Astrocyte (in vitro differentiated cells and primary cell): ENCODE measurements at places on chromosomes 1 and 21.

- no peak for DNase-seq
These were observed 83.4 kb upstream of the TRABD2B start for GRCh38 chr1:48080331-48081255.

DNA sequence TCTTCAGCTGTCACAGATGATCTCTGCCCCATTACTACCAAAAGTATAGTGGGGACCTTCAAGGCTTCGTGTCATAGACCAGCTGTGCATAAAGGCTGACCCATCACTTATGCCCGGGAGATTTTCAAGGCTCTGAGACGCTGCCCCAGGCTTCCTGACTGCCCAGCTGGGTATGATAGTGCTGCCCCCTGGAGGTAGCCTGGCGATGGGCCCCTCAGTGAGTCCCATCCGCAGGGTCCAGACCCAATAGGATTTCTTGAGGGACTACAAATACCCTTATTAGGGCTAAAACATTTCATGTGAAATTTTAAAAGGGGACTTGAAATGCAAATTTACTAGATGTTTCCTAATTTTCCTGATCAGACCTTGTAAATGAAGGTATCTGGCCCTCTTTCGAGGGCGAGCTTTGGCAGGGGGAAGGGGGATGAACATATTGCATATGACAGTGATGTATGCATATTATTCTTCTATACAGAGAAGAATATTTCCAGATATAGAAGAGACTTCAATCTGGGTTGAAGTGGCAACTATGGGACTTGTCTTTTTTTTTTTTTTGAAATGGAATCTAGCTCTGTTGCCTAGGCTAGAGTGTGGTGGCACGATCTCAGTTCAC lies 11.7 kb upstream of the FCMR start:
- DNase-seq, result no peak

- no peak for DNase-seq
These were observed 113.7 kb upstream of the PALMD start for GRCh38 chr1:99532276-99532580.

DNA sequence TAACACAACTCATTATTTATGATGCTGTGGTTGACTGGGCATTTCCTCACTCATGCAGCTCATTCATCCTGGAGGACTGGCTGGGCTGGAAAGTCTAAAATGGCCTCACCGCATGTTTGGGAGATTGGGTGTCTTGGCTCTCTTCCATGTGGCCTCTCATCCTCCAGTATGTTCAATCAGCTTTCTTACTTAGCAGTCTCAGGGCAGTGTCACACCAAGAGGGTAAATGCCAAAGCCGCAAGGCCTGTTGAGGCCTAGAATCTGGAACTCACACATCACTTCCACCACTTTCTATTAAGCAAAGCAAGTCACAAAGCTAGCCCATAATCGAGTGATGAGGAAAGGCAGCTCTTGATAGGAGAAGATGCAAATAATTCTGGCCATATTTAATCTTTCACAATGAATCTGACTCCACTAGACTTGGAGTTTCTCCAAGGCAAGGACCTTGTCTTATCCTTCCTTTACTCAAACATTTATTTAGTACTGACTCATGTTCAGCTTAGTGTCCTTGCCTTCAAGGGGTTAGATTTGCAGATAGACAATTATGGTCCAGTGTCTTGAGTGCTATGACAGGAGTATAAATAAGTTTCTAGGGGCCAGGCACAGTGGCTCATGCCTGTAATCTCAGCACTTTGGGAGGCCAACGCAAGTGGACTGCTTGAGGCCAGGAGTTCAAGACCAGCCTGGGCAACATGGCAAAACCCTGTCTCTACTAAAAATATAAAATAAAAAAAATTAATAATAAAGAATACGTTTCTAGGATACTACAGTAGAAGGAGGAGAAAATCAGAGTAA lies 45.1 kb downstream of the TMEM53 start:
- peak; percentile 98 for DNase-seq

DNA sequence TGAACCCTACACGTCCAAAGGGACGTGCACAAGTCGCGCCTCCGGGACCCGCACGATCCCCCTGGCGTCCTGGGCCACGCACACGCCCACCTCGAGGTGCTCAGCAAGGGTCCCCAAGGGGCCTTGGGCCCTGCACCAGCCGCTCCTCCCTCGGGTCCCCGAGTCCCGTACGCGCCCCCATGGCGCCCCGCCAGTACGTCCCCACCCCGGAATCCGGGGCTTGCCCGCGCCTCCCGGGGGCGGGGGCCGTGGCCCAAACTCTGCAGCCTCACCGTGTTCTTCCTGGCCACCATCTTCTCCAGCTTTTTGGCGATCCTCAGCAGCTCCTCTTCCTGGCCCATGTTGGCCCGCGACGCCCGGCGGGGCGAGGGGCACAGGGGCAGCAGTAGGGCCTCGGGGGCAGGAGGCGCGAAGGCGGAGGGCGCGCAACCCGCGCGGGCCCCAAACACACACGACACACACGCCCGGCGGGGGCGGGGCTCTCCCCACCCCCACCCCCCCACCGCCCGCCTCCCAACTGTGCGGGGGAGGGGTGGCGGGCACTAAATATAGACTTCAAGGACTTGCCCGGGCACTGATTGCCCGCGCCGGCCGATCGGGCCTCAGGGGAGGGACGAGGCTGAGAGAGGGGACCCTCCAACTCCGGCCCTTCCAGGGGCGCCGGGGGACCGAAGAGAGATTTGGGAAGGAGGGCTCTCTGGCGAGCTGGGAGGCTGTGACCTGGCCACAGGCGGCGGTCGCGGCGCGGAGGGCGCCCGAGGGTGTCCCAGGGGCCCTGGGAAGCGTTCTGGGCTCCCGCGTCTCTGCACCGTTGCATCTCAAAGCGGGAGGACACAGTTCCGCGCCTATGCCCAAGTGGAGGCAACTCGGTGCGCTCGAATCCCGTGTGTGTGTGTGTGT lies at the start of gene TCEA3:
Gene TCEA3, minus strand, starts transcription at position 456 of the 900 bp plus-strand sequence. Its CDS starts 115 bp downstream, at position 341.
- peak; percentile 35 for DNase-seq

DNA sequence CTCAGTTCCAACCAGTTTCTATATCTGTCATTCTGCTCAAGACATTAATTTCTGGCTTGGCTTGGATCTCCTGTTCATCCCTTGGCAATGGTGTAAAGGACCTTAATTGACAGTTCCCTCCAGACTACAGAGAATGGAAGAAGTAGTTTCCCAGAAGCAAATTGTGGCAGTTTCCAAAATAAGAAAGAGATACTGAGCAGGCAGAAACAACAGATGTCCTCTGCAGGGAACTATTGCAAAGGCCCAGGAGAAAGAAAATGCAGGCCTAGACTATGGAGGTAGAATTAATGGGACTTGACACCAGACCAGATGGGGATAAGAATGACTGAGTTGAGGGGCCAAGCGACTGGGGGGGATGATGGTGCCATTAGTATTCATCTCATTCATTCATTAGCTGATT lies 6.1 kb upstream of the AK2 start:
- DNase-seq, result no peak

DNA sequence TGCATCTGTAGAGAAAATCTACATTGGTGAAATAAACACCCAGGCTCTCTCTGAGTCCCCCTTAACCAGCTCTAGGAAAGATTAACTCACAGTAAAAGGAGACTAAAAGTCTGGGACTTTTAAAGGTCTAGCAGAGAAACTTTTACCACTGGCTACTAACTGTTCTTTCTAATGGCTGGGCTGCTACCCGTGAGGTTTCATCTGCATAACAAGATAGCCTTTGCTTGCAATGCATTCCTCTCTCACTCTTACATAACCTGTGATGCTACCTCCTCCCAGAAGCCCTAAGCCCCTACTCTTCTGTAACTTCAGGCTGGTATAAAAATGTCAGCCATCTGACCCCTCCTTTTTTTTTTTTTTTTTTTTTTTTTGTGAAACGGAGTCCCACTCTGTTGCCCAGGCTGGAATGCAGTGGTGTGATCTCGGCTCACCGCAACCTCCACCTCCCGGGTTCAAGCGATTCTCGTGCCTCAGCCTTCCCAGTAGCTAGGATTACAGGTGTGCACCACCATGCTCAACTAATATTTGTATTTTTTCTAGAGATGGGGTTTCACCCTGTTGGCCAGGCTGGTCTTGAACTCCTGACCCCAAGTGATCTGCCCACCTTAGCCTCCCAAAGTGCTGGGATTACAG lies 344.2 kb downstream of the RGS7 start:
- DNase-seq, result no peak

DNA sequence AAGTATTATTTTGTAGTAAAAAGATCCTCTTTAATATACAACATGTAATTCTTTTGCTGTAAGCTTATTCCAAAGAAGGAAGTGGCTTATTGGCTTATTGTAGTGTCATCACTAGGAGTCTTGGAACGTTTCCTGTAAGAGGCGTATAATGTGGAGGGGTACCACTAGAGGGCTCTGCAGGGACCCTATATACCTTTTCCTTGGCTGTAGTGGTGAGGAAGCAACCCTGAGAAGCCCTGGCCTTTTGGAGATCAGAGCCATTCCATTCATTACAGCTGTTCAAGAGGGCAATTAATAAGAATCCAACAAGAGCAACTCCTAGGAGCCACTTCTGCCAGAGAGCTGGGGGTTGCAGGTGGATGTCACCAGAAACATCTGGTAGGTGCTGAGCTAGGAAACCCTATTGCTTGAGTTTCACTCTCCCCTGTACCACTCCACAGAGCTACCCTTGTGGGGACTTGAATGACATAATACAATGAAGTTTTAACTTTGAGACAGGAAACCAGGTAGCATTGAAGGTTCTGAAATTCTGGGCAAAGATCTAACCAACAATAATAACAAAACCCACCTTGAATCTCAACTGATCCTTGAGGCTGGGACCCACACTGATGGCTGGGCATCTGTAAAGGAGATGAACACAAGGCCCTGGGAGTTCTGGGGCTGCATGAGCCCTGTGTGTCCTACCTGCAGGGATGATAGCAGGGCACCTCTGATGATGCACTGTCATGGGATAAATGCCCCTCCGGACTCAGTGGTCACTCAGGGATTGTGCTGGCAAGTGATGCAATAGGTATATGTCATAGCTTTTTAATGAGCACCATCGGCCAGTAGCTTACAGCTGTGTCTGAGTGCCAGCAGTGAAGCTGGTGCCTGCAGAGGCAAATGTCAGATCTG lies 160.2 kb upstream of the COA6 start:
- no peak for DNase-seq
